ENCODE measurements at places on chromosomes 3 and 15. TPM values are rescaled to one million over a fixed set of nuclear protein-coding genes. Genes with fewer than 3 reads are reported as not detected.

DNA sequence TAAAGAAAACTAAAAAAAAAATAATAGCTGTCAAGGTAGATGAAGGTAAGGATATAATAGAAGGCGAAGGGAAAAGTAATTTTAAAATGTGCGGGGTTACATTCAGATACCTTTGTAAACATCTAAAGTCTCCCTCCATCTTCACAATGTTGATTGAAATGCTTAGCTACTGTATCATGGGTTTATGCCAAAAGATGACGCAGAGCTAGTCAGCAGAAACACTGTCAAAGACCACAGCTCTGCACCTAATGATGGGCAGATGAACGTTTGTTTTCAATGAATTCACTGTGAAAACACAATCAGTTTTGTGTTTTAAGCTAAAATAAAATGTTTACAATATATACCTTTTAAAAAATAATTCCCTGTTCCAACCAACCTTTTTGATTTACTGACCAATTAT lies 61.2 kb downstream of the RFTN1 start:
- no peaks in the 10 kb centered on the region for H3K27me3 ChIP-seq
- no peak overlapping the region for H3K4me3 ChIP-seq
- DNase-seq: no peak
- H3K4me1 ChIP-seq: peaks cover 44% of the 10 kb centered on the region

GRCh38 chr15:52308446-52309153 lies 13.0 kb upstream of the MYO5C start:
- no peak for DNase-seq
- H3K4me3 ChIP-seq: no peak overlapping the region
- peaks cover 5% of the 10 kb centered on the region for H3K4me1 ChIP-seq
- no peak overlapping the region for H3K27ac ChIP-seq

GRCh38 chr15:100588638-100589242 lies 13.2 kb downstream of the LINS1 start:
- H3K36me3 ChIP-seq: peaks cover 82% of the 10 kb centered on the region
- peaks cover 18% of the 10 kb centered on the region for H3K4me1 ChIP-seq
- no peak overlapping the region for H3K27ac ChIP-seq

DNA sequence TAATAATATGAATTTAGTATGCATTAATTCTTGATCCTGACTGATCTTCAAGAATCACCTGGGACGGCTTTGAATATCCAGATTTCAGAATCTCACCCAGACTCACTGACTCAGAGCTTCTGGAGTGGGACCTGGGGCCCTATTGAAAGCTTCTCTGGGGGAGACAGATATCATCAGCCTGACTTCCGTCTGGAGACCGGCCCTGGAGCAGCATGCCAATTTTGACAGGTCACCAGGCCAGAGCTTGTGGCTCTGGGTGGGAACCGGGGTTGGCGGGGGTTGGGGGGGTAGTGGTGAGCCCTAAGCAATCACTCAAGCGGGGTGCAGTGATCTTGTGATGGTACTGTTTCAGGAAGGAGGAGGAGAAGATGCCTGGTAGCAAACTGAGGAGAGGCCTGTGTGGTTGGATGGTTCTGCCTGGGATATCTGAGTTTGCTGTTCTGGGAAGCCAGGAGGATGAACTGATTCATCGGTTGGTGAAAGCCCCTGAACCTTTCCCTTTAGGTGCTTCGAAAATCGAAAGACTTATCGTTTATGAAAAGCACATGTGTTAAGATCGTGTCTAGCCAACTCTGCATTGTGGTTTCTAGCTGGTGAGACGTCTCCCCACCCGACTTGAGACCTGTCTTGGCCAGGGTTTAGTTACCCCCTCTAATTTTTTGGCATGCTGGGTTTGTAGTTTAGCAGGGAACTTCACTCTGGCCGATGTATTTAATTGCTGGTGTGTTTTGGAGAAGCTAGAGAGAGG lies 263.9 kb upstream of the C2CD4B start:
- H3K27me3 ChIP-seq: no peaks in the 10 kb centered on the region
- H3K4me1 ChIP-seq: no peaks in the 10 kb centered on the region
- no peak for DNase-seq
- H3K4me3 ChIP-seq: no peak overlapping the region
- no peak overlapping the region for H3K27ac ChIP-seq

MKRN3 gene
- 1.0 TPM for total RNA-seq
